ENCODE measurements at places on chromosomes 1 and 21.

GRCh38 chr1:32338637-32339145, 2.7 kb upstream of the MARCKSL1 start:
- peaks cover 21% of the 10 kb centered on the region for H3K4me1 ChIP-seq
- H3K36me3 ChIP-seq, result no peaks in the 10 kb centered on the region
- no peaks in the 10 kb centered on the region for H3K27me3 ChIP-seq
- no peak overlapping the region for H3K4me3 ChIP-seq
- DNase-seq, result no peak
- H3K27ac ChIP-seq, result peak overlapping the region; percentile 57

GRCh38 chr1:218953386-218953785, 220.3 kb upstream of the LYPLAL1 start:
- no peaks in the 10 kb centered on the region for H3K27me3 ChIP-seq
- H3K36me3 ChIP-seq, result no peaks in the 10 kb centered on the region
- no peak overlapping the region for H3K4me3 ChIP-seq
- DNase-seq, result no peak
- H3K27ac ChIP-seq, result no peak overlapping the region

DNA sequence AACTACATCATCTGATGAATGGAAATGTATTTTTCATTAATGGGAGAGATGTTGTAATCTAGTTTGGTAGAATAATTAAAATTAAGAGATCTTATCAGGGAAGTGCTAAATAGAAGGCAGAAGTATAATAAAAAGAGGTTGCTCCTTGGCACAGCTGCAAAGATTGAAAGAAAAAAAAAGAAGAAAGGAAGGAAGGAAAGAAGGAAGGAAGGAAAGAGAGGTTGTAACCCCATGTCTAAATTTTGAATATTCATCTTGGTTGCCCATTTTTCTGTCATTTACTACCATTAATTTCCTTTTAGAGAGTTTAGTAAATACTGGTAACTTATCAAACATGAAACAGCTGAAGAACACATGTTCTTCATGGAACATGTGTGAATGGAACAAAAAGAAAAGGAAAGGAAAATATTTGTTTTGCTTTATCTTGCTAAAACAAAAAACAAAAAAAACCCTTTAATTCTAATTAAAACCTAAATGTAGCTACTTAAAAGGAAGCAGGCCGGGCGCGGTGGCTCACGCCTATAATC, 10.5 kb upstream of the MDM4 start:
- peak overlapping the region; percentile 38 for H3K4me3 ChIP-seq
- DNase-seq, result no peak
- H3K27me3 ChIP-seq, result no peaks in the 10 kb centered on the region
- H3K4me1 ChIP-seq, result peaks cover 32% of the 10 kb centered on the region

GRCh38 chr1:77012066-77012465, 144.8 kb downstream of the ST6GALNAC5 start:
- no peaks in the 10 kb centered on the region for H3K4me1 ChIP-seq
- H3K27me3 ChIP-seq, result no peaks in the 10 kb centered on the region
- no peak overlapping the region for H3K4me3 ChIP-seq
- H3K36me3 ChIP-seq, result no peaks in the 10 kb centered on the region
- no peak overlapping the region for H3K27ac ChIP-seq

DNA sequence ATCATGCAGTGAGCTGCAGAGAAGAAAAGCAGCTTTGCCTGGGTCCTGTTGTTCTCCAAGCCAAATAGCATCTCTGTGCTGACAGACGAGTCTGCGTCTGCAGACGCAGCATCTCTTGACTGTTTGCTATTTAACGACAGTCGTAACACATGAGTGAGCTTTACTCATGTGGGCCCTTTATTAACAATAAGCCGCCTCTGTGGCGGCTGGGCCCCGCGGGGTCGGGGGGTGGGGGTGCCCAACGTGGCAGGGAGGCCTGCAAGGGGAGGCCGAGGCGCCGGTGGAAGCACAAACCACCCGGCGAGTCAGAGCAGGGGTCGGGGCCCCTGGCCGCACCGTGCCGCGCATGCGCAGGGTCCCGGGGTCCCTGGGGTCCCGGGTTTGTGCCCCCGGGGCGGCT, 435.1 kb downstream of the KIF26B start:
- no peak for DNase-seq
- no peaks in the 10 kb centered on the region for H3K4me1 ChIP-seq
- H3K27ac ChIP-seq, result no peak overlapping the region
- H3K36me3 ChIP-seq, result no peaks in the 10 kb centered on the region
- H3K4me3 ChIP-seq, result no peak overlapping the region

- no peak for DNase-seq
- H3K27ac ChIP-seq, result no peak overlapping the region
- H3K36me3 ChIP-seq, result peaks cover 7% of the 10 kb centered on the region
- no peaks in the 10 kb centered on the region for H3K27me3 ChIP-seq
- peaks cover 24% of the 10 kb centered on the region for H3K4me1 ChIP-seq
- H3K4me3 ChIP-seq, result no peak overlapping the region
Observed at GRCh38 chr1:1761504-1762376, 16.5 kb downstream of the NADK start.

DNA sequence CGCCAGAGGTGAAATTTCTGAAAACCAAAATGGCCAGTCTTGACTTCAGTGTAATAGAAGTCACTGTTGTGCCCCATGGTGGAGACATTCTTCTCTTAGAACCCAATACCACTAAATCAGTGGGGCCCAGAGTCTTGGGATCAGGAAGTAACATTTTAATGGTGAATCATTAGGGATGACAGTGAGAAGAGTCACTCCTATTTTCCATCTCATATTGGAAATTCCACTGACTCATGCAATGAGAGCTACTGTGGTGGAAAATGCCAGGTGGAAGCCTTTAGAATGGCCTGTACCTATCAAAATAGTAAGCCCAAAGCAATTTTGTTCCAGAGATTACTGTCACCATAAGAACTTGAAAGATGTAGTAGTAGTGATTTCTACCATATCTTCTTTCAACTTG, 20.6 kb upstream of the PPM1J start:
- no peak overlapping the region for H3K27ac ChIP-seq
- H3K4me3 ChIP-seq, result no peak overlapping the region
- no peaks in the 10 kb centered on the region for H3K36me3 ChIP-seq
- no peaks in the 10 kb centered on the region for H3K4me1 ChIP-seq
- H3K27me3 ChIP-seq, result no peaks in the 10 kb centered on the region

DNA sequence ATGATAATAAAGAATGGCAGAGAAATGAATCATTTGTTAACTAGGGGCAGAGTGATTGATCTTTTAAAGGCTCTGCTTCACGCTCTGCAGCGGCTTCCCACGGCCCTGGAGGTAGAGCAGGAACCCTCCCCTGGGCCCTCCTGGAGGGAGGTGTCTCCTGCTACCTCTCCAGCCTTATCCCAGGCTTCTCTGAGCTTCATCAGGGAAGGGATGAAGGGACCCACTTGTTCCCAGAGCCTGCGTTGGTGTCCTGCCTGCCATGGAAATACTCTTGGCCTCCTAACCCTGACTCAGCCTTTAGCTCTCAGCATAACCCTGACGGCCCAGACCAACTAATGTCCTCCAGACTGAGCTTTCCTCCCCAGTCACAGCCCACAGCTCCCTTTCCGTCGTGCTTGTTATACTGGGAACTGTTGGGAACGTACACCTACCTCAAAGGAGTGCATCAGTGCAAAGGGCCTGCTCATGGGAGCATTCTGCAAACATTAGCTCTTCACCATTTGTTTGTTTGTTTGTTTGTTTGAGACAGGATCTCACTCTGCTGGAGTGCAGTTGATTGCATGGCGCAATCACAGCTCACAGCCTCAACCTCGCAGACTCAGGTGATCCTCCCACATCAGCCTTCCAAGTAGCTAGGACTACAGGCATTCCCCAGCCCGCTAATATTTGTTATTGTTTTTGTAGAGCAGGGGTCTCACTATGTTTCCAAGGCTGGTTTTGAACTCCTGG, 17.4 kb upstream of the HNRNPU start:
- no peaks in the 10 kb centered on the region for H3K27me3 ChIP-seq
- H3K36me3 ChIP-seq, result no peaks in the 10 kb centered on the region
- no peak overlapping the region for H3K27ac ChIP-seq
- no peaks in the 10 kb centered on the region for H3K4me1 ChIP-seq
- no peak overlapping the region for H3K4me3 ChIP-seq

DNA sequence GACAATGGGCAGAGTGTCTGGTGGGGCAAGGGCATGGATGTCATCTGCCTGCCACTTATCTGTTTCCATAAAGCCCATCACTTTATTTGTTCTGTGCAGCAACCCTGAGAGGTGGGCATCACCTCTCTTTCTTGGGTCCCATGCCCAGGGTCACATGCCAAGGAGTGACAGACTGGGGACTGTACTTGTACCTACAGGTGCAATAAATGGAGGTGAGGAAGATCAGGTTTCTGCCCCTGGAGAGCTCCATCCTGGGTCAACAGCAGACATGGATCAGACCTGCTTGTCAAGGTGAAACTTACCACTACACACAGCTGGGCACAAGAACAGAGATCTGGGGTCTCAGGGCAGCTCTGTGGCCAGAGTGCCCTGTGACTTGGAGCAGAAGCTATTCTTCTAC, 18.4 kb upstream of the PRDM16 start:
- H3K36me3 ChIP-seq, result no peaks in the 10 kb centered on the region
- no peaks in the 10 kb centered on the region for H3K27me3 ChIP-seq
- H3K4me1 ChIP-seq, result no peaks in the 10 kb centered on the region

DNA sequence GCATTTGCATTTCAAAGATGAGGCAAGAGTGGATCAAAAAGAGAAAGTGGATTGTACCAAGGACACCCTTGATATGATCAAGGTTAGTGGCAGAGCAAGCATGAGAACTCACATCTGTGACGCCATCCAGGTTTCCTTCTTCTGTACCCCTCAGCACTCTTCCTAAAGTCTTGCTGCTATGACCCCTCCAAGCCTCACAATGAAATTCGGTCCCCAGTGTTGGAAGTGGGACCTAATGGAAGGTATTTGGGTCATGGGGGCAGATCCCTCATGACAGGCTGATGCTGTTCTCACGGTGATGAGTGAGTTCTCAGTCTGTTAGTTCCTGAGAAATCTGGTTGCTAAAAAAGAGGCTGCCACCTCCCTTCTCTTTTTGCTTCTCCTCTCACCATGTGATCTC, 86.4 kb downstream of the PGM1 start:
- DNase-seq, result no peak
- no peaks in the 10 kb centered on the region for H3K27me3 ChIP-seq
- H3K36me3 ChIP-seq, result no peaks in the 10 kb centered on the region
- H3K27ac ChIP-seq, result no peak overlapping the region
- peaks cover 27% of the 10 kb centered on the region for H3K4me1 ChIP-seq

- H3K36me3 ChIP-seq, result no peaks in the 10 kb centered on the region
- DNase-seq, result no peak
- peaks cover 51% of the 10 kb centered on the region for H3K4me1 ChIP-seq
- no peaks in the 10 kb centered on the region for H3K27me3 ChIP-seq
Observed at GRCh38 chr1:151988405-151988923, 5.2 kb downstream of the S100A10 start.

- DNase-seq, result peak; percentile 92
- H3K4me3 ChIP-seq, result no peak overlapping the region
- no peaks in the 10 kb centered on the region for H3K36me3 ChIP-seq
- H3K4me1 ChIP-seq, result peaks cover 30% of the 10 kb centered on the region
Observed at GRCh38 chr1:44603718-44604117, 70.6 kb downstream of the TMEM53 start.

- no peak overlapping the region for H3K27ac ChIP-seq
- H3K4me3 ChIP-seq, result no peak overlapping the region
- no peaks in the 10 kb centered on the region for H3K27me3 ChIP-seq
- H3K4me1 ChIP-seq, result no peaks in the 10 kb centered on the region
Observed at GRCh38 chr1:55679971-55680370, 464.8 kb upstream of the USP24 start.

GRCh38 chr1:204983136-204983535, 59.9 kb upstream of the CNTN2 start:
- H3K4me1 ChIP-seq, result no peaks in the 10 kb centered on the region
- no peak overlapping the region for H3K27ac ChIP-seq

GRCh38 chr1:201361652-201362504, 15.6 kb downstream of the TNNT2 start:
- peak; percentile 55 for DNase-seq
- H3K27me3 ChIP-seq, result no peaks in the 10 kb centered on the region
- no peaks in the 10 kb centered on the region for H3K4me1 ChIP-seq
- no peaks in the 10 kb centered on the region for H3K36me3 ChIP-seq

GRCh38 chr1:29312469-29313461, 76.4 kb downstream of the PTPRU start:
- H3K27me3 ChIP-seq, result no peaks in the 10 kb centered on the region
- no peaks in the 10 kb centered on the region for H3K36me3 ChIP-seq
- DNase-seq, result no peak
- H3K4me1 ChIP-seq, result no peaks in the 10 kb centered on the region
- H3K4me3 ChIP-seq, result no peak overlapping the region

GRCh38 chr21:30072496-30072895, 94.1 kb downstream of the CLDN17 start:
- H3K27ac ChIP-seq, result no peak overlapping the region
- H3K27me3 ChIP-seq, result no peaks in the 10 kb centered on the region
- no peak overlapping the region for H3K4me3 ChIP-seq
- no peaks in the 10 kb centered on the region for H3K4me1 ChIP-seq

DNA sequence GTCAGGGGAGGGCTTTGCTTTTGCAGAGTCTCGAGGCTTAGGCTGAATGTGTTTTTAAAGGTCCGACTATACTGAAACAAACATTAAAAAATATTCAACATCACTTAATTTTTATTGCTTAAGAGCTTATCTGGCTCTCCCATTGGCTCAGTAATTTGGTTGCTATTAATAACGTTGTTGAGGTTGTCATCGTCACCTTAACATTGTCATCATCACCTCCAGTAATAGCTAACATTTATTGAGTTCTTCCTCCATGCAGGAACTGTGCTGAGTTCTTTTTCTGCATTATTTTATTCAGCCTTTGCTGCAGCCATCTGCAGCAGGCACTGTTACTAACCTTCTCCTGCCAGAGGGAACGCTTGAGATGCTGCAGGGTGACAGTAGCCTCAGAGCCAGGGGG, 40.1 kb downstream of the ADARB1 start:
- no peak overlapping the region for H3K4me3 ChIP-seq
- no peaks in the 10 kb centered on the region for H3K27me3 ChIP-seq
- H3K27ac ChIP-seq, result no peak overlapping the region
- no peaks in the 10 kb centered on the region for H3K36me3 ChIP-seq
- no peak for DNase-seq

DNA sequence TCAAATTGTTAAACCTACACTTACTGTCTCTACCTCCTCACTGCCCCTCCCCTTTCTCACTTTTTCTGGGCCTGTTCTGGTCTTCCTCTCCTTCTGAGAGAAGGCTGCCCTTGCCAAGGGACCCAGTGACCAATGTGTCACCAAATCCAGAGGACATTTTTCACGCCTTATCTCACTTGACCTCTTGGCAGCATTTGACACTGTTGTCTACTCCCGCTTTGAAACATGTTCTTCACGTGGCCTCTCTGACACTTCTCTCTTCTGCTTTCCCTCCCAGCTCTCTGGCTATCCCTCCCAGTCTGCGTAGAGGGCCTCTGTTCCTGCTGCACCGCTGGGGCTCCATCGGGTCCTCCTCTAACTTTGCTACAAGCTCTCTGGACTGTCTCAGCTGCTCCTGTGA, 25.3 kb downstream of the KCNQ4 start:
- H3K36me3 ChIP-seq, result no peaks in the 10 kb centered on the region
- H3K4me1 ChIP-seq, result no peaks in the 10 kb centered on the region
- H3K27me3 ChIP-seq, result no peaks in the 10 kb centered on the region

DNA sequence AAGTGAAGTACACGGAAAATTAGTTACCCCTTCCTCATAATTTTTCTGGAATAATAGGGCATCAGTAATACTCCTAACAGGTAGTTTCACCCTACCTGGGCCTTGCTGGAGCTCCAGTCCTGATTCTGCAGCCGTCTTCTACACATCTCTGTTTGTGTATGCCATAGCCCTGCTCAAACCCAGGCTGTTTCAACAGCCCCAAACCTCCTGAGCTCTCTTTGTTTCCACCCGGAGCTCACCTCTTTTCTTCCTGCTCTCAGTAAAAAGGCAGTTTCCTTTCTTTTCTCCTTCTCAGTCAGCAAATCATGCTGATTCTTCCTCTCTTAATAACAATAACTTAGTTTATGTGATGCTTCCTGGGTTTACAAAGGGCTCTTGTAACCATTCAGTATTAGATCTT, 355.1 kb upstream of the RUNX1 start:
- DNase-seq, result no peak
- no peaks in the 10 kb centered on the region for H3K4me1 ChIP-seq
- no peak overlapping the region for H3K27ac ChIP-seq
- no peak overlapping the region for H3K4me3 ChIP-seq

Data from body of pancreas (tissue), 4 donors.